Osteocyte (in vitro differentiated cells): ENCODE measurements at places on chromosomes 13 and 19. TPM values are rescaled to one million over a fixed set of nuclear protein-coding genes. Genes with fewer than 3 reads are reported as not detected.

DNA sequence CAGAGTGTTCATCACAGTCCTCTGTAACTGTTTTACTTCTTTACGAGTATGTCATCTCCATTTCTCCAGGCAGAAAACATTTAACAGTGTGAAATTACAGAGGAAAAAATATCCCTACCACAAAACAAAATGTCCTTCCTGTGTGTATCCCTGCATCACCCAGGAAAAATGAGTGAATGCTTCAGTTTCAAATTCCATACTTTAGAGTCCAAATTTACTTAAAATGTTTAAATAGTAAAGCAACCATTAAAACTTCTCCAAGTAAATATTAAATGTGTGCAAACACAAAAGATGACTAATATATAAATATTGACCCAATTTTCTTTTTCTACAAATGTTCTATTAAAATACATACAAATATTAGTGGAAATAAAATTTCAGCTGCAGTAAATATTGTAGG lies 1016.6 kb upstream of the PCDH20 start:
- H3K4me1 ChIP-seq = peaks cover 4% of the 10 kb centered on the region
- DNase-seq = no peak
- H3K36me3 ChIP-seq = no peaks in the 10 kb centered on the region
- no peak overlapping the region for H3K27ac ChIP-seq
- no peaks in the 10 kb centered on the region for H3K27me3 ChIP-seq

DNA sequence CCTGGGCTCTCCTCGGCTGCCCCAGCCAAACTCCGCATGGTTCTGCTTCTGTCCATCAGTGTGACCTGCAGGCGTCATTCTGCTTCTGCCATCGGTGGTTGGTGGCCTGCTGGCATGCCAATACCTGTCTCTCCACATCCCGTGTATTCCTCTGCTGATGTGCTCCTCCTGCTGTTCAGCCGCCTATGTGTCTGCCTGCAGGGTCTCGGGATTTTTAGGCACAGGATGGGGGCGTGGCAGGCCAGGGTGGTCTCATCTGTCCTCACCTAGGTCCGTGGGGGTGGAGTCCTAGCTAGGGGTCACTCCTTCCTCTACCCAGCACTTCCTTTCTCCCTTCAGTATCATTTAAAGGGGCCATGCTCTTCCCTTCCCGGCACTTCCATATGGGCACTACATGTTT lies 33.0 kb upstream of the SGCG start:
- H3K27ac ChIP-seq = no peak overlapping the region
- H3K4me3 ChIP-seq = no peak overlapping the region
- H3K36me3 ChIP-seq = no peaks in the 10 kb centered on the region
- DNase-seq = no peak

GRCh38 chr19:11164879-11165406 lies 9.4 kb upstream of the SPC24 start:
- DNase-seq = no peak
- peaks cover 9% of the 10 kb centered on the region for H3K4me1 ChIP-seq
- no peak overlapping the region for H3K27ac ChIP-seq
- H3K27me3 ChIP-seq = no peaks in the 10 kb centered on the region
- peaks cover 48% of the 10 kb centered on the region for H3K36me3 ChIP-seq

DNA sequence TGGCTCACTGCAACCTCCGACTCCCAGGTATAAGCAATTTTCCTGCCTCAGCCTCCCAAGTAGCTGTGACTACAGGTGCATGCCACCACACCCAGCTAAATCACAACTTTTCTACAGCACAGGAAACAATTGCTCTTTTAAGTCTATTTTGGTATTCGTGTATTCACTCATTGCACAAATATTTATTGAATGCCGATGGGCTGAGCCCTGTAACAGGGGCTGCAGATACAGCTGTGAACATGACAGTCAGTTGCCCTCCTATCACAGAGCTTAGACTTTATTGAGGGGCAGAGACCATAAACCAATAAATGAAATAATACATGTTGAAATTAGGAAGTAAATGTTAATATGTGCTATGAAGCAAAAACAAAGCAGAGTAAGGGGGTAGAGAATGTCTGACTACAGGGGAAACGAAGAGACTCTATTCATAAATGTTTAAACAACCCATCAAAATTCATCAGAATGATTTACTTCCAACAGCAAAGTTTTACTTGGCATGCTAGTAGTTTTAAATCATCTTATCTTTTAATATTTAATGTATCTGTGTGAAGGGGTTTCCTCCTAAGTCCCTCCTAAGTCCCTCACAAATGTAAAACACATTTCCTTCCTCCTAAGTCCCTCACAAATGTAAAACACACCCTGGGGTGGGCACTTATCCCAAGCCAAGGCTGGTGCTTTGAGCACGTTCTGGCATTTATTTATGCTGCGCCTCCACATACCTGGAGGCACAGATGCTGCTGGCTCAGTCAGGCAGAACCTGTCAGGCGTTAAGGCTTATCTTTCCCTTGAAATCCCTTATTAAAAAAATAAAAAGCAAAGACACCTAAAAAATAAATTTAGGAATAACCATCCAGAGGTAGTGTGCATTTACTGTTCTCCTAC lies 140.8 kb downstream of the MIPEP start:
- H3K4me3 ChIP-seq = no peak overlapping the region
- H3K27ac ChIP-seq = no peak overlapping the region
- no peak for DNase-seq

DNA sequence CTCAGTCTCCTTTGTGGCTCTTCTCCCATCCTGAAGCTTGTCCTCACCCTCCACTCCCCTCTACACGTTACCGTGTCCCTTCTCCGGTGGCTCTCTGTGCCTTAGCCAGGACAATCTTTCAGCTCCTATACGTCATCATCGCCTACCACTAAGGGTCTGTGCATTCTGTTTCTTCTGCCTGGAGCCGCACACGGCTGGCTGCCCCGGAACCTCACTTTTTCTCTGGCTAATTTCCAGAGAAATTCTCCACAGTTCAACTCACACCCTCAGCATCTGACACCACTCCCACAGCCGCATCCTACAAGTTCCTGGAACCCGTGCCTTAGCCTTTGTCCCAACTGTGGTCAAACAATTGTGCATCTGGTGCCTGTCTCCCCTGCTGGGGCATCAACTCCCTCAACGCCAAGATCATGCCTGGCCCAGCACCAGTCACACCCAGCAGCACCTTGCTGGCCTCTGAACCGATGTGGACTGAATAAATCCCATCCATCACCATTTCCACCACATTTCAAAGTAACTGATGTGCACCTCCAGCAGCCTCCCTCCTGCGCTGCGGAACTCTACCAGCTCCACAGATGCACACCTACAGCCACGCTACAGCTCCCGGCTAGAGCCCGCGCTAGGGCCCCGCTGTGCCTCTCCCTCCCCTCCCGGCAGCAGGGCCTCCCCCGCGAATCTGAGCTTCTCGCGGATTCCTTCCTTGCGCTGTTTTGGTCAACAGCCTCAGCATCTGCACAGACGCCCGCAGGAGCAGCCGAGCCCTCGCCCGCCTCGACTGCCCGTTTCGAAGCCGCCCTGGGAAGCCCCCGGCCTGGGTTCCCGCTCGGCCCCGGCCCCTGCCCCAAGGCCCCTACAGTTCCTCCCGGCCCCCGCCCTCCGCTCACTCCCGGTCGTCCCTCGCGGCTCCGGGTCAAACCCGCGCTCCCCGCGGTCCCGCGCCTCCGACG lies 689 bp downstream of the DCUN1D2 start:
- H3K36me3 ChIP-seq = peaks cover 2% of the 10 kb centered on the region
- H3K4me3 ChIP-seq = peak overlapping the region; percentile 85
- H3K4me1 ChIP-seq = peaks cover 59% of the 10 kb centered on the region
- peak overlapping the region; percentile 77 for H3K27ac ChIP-seq
- peak; percentile 89 for DNase-seq

DNA sequence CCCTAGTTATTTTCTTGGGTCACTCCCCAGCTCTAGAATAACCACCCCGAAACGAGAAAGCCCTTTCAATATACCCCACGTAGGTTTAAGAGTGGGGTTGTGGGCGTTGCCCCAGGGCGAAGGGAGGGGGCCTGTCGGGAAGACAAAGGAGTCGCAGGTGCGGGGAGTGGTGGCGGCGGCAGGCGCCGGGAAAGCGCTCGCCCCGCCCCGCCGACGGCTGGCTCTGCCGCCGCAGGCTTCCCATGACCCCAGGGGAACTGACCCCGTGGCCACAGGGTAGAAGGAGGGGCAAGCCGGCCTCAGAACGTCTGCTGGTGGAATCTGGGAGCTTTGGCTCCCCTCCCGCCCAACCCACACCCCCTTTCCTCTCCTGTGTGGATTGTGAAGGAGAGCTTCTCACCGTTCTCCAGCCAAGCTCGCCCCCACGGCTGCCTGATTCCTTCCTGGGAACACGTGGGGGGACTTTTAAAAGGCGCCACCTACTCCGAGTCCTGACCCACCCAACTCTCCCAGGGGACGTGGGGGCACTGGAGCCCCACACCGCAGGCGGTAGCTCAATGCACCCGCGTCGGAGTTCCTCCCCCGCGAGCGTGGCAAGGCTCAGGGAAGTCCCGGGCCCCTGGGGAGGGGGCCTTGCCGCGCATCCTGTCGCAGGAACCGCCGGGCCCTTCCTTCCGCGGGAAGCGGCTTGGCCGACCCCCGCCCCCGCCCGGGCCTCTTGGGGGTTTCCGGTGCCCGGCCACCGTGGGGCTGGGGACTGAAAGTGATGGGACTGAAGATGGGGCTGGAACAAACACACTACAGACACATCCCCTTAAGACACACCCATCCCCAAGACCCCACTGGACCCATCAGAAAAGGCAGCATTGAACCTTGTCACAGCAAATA lies 5.5 kb downstream of the IER2 start:
- peaks cover 9% of the 10 kb centered on the region for H3K36me3 ChIP-seq
- peak overlapping the region; percentile 93 for H3K27ac ChIP-seq
- DNase-seq = peak; percentile 92
- peaks cover 20% of the 10 kb centered on the region for H3K4me1 ChIP-seq
- H3K4me3 ChIP-seq = peak overlapping the region; percentile 99

- H3K4me1 ChIP-seq = peaks cover 14% of the 10 kb centered on the region
- DNase-seq = no peak
- no peak overlapping the region for H3K27ac ChIP-seq
- H3K4me3 ChIP-seq = no peak overlapping the region
- H3K36me3 ChIP-seq = no peaks in the 10 kb centered on the region
These were observed 234.7 kb downstream of the TSHZ3 start for GRCh38 chr19:31114585-31114984.

Gene SHC2
- 61.2 and 61.7 TPM in 2 replicates for total RNA-seq

DNA sequence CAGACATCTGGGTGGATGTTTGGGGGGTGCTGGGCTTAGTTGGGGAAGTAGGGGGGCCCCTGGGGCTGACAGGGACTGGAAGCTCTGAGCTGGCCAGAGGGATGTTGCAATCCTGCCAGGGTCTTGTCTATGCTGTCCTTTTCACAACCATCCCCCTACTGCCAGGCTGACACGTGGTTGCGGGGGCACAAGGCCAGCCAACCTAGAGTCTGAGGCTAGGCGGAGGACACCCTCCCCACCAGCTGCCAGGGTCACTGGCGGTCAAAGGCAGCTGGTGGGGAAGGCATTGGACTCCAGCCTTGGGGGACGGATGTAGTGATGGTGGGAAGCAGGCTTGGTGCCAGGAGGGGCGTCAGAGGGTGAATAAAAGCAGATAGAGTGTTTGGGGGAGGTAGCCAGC lies 1.6 kb upstream of the APOC1 start:
- no peaks in the 10 kb centered on the region for H3K36me3 ChIP-seq
- no peak for DNase-seq
- H3K4me3 ChIP-seq = no peak overlapping the region
- no peaks in the 10 kb centered on the region for H3K27me3 ChIP-seq
- H3K27ac ChIP-seq = no peak overlapping the region

GRCh38 chr19:13026462-13027370 lies 31.4 kb downstream of the NFIX start:
- peaks cover 50% of the 10 kb centered on the region for H3K4me1 ChIP-seq
- peak overlapping the region; percentile 37 for H3K27ac ChIP-seq
- H3K4me3 ChIP-seq = peak overlapping the region; percentile 53
- peaks cover 37% of the 10 kb centered on the region for H3K36me3 ChIP-seq
- DNase-seq = no peak
- H3K27me3 ChIP-seq = peaks cover 31% of the 10 kb centered on the region

Gene OVOL3
- total RNA-seq = not detected in 2 replicates

- no peak overlapping the region for H3K4me3 ChIP-seq
- peaks cover 23% of the 10 kb centered on the region for H3K4me1 ChIP-seq
These were observed 15.3 kb downstream of the SYDE1 start for GRCh38 chr19:15122331-15123030.

Gene CLIP3
- 72.8 and 78.3 TPM in 2 replicates for total RNA-seq

DNA sequence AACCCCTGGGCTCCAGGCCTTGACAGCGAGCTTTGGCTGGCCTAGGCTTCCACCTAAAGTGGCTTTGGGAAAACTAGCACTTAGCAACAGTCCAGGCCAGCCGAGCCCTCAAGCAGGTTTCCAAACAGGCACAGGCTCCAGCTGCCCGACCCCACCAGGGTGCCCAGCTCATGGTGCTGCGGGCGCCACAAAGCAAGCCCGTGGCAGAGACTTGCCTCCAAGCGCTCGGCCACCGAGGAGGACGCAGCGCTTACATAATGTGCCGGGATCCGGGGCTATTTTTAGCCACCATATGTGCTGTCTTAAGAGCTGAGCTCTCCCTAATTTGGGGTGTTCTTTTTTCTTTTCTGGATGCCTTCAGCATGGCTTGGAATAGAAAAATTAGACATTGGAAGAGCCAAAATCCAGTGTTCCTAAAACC lies 56.1 kb upstream of the F7 start:
- no peaks in the 10 kb centered on the region for H3K36me3 ChIP-seq
- no peak overlapping the region for H3K27ac ChIP-seq
- no peaks in the 10 kb centered on the region for H3K4me1 ChIP-seq
- DNase-seq = no peak
- no peak overlapping the region for H3K4me3 ChIP-seq
- peaks cover 20% of the 10 kb centered on the region for H3K27me3 ChIP-seq

DNA sequence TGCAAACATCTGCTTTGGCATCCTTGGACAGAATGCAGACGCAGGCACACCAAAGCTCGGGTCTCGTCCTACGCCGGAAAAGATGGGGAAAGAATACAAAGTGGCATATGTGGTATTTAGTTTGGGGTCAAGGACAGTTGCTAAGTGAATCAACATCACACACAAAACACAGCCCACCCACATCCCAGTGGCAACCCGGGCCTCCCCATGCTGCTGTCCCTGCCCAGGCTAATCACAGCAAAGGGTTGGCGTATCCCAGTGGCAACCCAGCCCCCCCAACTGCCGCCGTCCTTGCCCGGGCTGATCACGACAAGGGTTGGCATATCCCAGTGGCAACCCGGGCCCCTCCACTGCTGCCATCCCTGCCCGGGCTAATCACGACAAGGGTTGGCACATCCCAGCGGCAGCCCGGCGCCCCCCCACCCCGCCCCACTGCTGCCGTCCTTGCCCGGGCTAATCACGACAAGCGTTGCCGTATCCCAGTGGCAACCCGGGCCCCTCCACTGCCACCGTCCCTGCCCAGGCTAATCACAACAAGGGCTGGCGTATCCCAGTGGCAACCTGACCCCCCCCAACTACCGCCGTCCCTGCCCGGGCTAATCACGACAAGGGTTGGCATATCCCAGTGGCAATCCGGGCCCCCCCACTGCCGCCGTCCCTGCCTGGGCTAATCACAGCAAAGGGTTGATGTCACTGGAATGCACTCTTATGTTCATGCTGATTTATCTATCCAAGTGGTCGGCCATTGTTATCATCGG lies 167.8 kb upstream of the SOX1 start:
- no peaks in the 10 kb centered on the region for H3K27me3 ChIP-seq
- no peak overlapping the region for H3K27ac ChIP-seq
- peaks cover 4% of the 10 kb centered on the region for H3K4me1 ChIP-seq
- peak; percentile 82 for DNase-seq

GRCh38 chr13:39910041-39910440 lies 254.6 kb downstream of the COG6 start:
- no peak overlapping the region for H3K27ac ChIP-seq
- peaks cover 8% of the 10 kb centered on the region for H3K4me1 ChIP-seq
- H3K4me3 ChIP-seq = no peak overlapping the region
- H3K36me3 ChIP-seq = no peaks in the 10 kb centered on the region
- no peaks in the 10 kb centered on the region for H3K27me3 ChIP-seq
- no peak for DNase-seq

- no peak for DNase-seq
- H3K4me1 ChIP-seq = peaks cover 19% of the 10 kb centered on the region
- no peaks in the 10 kb centered on the region for H3K27me3 ChIP-seq
- no peak overlapping the region for H3K4me3 ChIP-seq
These were observed 1266.2 kb downstream of the SLITRK5 start for GRCh38 chr13:88937384-88937783.
